Effector memory CD4-positive, alpha-beta T cell (primary cell): ENCODE measurements at places on chromosomes 7 and 10.

- DNase-seq = no peak
These were observed 19.2 kb upstream of the PTPRN2 start for GRCh38 chr7:158606671-158607424.

DNA sequence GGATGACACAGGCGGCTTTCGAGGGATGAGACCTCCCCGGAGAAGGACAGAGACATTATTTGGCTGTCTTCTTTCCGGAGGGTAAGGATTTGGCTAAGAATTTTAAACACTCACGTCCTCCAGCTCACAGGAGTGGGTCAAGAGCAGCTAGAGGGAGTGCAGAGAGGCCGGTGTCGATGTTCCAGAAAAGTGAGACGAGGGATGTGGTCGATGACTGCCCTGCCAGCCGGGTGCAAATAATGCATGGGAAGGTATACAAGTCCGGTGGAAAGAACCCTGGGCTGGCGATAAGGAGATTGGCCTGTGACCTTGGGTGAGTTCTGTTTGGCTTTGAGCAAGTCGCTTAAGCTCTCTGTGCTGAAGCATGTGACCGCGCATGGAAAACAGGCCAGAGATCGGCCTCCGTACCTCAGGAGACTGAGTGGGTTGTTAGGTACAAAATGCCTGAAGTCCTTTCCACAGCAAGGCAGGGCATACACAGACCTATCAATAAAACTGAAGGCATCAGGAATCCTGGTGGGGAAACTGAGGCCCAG is 149.1 kb downstream of the UBE2H start:
- no peak for DNase-seq

- no peak for DNase-seq
These were observed 9.4 kb downstream of the TMEM106B start for GRCh38 chr7:12220389-12221046.

DNA sequence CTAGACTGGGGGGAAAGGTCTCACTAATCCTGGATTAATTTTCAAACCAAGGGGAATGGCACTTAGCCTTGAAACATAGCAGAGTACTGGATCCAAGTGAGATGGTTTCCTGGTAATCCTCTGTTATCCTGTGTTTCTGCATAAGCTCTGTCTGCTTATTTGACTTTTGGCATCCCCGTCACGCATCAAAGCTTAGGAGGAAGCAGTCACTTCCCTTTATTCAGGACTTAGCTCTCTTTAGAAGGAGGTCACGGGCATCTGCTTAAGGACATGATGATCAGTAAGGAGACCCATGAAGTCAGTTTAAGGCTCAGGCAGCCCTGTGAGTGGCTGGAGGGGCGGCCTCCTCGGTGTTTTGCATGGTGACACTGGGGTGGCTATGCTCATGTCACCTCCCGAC is 30.0 kb downstream of the TSPAN15 start:
- DNase-seq = no peak

DNA sequence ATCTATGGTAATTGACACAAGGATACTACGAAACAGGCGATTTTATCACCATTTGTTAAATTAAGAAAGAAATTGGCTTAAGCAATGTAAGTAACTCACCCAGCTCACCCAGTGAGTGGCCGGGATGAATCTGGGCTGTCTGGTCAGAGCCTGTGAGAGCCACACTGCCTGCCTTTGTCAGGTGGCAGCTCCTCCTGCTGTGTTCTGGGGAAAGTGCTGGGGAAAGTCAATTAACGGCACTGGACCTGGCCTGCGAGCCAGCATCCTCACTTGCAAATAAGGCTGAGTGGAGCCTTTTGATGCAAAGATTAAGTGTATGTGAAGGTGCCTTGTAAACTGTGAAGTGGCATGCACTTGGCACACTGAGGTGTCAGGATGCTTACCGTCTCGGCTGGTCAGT is 13.4 kb upstream of the CXCL12 start:
- no peak for DNase-seq

DNA sequence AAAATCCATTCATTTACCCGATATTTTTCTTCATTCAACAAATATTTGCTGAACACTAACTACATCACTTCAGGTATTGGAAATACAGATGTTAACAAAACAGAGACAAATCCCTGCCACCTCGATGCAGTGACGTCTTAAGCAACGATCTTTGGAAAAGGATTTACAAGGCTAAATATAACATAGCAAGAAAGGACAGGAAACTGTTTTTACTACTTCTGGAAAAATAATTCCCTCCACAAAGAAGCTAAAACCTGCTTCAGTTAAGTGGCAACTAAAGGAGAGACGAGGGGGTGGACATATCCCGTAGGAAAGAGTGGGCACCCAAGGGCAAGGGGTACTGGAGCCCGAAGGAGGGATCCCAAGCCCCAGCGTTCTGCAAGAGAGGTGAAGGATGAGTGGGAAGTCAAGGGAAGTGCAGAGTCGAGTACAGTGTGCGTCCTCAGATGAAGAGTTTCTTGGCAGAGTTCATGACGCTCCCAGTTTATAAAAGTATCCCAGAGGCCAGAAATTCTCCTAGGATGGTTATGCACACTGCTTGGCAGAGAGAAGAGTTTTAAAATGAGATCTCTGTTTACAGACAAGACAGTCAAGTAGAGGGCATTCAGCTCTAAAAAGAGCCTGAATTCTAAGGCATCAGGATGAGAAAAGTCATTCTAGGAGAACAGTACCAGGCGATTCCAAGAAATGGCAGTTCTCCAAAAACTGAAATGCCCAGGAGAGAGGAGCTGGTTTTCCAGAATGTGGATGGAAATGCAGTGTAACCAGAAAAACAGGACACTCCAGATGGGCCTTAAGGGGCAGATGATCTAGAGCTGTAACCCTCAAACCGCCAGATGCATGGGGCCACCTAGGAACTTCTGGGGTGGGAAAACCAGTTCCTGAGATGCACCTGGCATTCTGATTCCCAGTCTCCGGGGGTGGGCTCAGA is 97.3 kb downstream of the GRB10 start:
- no peak for DNase-seq

DNA sequence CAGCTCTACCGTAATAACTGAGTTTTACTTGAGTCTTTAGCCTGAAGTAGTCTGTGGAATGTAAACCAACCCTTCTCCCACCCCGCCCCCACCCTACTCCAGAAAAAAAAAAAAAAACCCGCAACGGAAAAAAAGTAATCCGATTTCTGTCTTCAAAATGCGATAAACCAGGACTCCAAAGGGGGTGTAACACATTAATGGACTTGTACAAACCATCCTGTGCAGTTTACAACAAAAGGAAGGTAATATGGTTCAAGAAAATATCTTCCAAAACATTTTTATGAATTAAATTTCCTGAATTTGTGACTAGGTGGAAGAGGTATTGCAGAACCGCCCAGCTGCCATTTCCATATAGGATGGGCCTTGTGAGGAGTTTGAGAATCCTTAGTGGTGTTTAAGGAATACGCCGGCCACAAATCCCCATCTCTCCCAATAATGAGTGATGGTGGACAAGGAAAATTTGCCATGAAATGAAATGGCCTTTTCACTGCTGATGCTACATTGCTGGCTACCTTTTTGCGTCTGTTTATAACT is 10.6 kb downstream of the SKIDA1 start:
- no peak for DNase-seq

DNA sequence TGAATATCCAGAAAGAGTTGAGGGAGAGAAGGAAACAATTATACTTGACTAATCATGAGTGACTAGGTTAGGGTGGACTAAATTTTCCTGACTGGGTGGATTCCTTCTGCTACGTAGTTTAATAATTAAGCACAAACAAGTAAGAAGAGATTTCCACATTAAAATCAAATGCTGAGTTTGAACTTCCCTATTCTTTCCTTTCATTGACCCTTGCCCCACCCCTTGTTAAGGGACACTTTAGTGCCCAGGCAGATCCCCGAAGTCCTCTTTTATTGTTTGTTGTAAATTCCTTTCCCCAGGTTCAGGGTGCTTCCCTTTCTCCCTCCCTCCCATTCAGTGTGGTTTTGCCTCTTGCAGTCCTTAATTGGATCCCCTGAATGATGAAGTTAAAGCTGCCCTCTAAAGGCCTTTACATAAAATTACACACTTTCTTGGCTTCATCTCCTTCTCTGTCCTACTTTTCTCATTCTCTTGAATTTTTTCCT is 8.8 kb upstream of the SPAM1 start:
- DNase-seq = no peak

- DNase-seq = no peak
These were observed 1202.7 kb downstream of the SORCS3 start for GRCh38 chr10:105843786-105844185.

DNA sequence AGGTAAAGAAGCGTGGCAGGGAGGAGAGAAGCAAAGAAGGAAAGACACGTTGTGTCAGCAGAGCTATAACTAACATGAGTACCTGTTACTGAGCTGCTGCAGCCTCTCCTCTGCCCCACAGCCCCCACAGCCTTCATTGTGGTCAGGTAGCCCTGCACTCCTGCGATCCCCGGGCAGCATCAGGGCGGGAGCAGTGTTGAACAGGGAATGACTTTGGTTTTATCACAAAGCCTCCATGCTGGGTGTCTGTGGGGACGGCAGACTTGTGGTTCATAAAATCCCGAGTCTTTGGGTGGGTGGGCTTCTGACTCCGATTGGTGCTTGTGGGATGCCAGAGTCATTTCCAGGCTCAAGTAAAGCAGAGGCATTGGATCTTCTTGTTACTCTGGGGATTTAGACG is 14.8 kb upstream of the PRKAG2 start:
- no peak for DNase-seq

- DNase-seq = no peak
These were observed 209.7 kb downstream of the SKIDA1 start for GRCh38 chr10:21315645-21316220.

- DNase-seq = no peak
These were observed 14.5 kb downstream of the PLXNA4 start for GRCh38 chr7:132561763-132562162.

- no peak for DNase-seq
These were observed 61.0 kb downstream of the ARHGAP12 start for GRCh38 chr10:31867646-31868045.

- DNase-seq = no peak
These were observed 67.8 kb downstream of the GSAP start for GRCh38 chr7:77348371-77348813.

GRCh38 chr10:72223743-72224101 is 7.6 kb upstream of the ASCC1 start:
- no peak for DNase-seq

DNA sequence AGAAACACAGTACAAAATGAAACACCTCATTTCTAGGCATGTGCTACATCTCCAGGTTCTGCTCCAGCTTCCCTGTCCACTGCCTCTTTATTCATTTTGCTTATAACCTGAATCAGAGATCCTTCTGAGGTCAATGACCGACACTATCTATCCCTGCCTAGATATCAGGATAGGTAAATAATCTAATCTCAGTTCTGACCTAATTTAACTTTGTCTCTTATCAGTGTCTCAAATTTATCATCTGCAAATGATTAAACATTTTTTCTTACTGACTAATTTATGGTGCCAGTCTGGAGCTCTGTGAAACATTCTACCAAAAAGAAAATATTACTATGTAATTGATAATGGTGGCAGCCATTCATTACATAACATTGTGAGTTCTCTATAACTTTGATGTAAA is 61.1 kb downstream of the SGCE start:
- DNase-seq = no peak

GRCh38 chr10:47071891-47072290 is 160.7 kb downstream of the PTPN20 start:
- no peak for DNase-seq

- DNase-seq = no peak
These were observed 449.6 kb downstream of the GRM8 start for GRCh38 chr7:126803060-126803665.

DNA sequence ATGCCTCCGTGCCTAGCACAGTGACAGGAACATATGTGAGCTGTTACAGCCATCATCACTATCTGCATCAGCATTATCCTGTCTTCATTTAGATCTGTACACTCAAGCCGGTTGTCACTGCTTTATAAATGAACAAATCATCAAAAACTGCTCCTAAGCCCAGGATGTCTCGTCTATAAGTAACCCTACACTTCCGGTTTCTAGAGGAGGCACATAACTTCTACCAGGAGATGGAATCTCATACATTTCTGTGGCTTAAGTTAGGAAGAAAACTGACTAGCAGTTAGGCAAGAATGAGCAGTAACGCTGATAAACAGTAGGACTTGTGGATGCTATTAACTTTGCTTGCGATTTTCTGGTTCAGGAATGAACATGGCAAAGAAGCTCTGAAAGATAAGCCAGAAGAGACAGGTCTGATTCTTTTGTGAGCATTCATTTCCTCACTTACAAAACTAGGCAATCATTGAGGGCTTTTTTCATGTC is 1199.2 kb downstream of the SORCS3 start:
- DNase-seq = no peak

GRCh38 chr7:78055001-78055573 is 256.5 kb downstream of the PHTF2 start:
- no peak for DNase-seq

DNA sequence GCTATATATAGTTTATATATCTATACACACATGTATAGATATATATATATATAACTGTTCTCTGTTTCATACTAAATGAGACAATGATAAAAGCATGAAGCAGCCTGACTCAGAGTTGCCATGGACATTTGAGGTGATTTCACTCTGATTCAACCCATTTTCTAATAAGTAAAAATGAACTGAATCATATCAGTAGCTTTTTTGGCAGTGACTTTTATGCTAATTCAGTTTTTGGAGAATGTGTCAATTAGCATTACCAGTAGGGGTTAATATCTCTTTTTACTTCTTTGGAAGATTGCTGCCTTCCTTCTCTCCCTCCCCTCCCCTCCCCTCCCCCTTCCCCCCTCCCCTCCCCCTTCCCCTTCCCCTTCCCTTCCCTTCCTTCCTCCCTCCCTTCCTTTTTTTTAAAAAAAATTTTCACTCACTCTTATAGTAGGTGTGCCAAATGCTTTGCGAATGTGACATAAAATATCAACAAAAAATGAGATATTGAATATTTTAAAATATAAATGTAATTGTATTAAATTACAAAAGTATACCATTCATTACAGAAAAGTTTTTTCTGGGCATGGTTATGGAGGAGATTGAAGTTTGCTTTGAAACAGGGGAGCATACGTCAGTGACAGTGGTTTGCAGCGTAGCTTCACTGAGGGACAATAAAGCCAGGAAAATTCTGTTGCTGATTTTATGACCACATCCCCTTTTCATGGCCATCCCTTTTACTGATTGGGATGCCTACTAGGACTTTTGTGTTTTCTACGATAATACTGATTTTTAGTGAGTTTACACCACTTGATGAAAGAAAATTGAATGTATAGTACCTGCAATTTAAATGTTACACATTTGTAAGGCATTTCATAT is 64.0 kb upstream of the KLF6 start:
- DNase-seq = no peak

GRCh38 chr10:33365871-33366411 is 31.5 kb upstream of the NRP1 start:
- DNase-seq = no peak
